Jurkat, Clone E6-1 (cell line): ENCODE measurements at places on chromosomes 4 and X.

DNA sequence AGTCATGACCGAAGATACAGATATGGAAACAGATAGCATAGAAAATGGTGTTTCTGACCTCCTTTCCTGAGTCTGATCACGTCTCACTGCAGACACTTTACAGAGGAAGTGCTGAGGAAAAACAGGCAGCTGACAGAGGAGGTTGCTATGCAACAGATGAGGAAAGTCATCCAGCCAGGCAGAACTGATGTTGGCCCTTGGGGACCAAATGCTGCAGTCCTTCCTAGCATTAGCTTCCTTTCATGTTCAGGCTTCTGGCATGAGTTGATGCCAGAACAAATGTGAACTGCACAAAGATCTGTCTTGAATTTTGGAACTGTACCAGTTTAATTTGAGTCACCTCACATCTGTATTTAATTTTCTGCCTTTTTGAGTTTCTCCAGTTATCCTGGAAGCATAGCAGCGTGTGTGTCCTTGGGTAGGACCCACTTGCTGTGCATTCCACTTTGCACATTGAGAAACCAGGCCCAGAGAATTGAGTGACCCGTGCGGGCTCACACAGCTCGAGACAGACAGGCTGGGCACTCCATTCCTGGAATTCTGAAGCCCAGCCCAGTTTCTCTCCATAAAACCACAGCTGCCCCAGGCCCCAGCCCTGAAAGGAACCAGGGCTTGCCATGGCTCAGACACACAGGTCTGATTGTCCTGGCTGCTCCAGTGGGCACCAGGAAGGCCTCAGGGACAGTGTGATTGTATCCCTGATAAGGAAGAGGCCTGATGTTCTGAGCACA, 1.4 kb upstream of the MAGED1 start:
- DNase-seq = no peak

GRCh38 chr4:185016946-185017758, 1.1 kb upstream of the HELT start:
- no peak for DNase-seq

DNA sequence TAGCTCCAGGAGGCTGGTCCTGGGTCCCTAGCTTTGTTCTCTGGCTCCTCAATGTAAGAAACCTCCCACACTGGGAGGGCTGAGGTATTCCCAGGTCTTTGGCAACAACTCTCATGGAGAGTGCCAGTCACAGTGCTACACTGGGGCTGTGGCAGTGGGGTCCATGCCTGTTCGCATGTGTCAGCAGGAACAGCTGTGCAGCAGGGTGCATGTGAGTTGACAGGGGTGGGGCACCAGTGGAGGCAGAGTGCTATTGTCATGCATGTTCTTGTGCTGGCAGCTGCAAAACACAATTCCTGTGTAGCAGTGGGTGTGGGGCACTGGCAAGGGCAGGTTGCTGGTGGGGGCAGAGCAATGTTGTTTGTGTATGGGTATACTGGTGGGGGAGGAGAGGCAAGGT, 246.0 kb downstream of the CXXC4 start:
- no peak for DNase-seq

- DNase-seq = no peak
Measured at GRCh38 chr4:153093802-153094201, 110.4 kb upstream of the TRIM2 start.

GRCh38 chrX:23478056-23478455, 143.4 kb downstream of the PTCHD1 start:
- DNase-seq = no peak

DNA sequence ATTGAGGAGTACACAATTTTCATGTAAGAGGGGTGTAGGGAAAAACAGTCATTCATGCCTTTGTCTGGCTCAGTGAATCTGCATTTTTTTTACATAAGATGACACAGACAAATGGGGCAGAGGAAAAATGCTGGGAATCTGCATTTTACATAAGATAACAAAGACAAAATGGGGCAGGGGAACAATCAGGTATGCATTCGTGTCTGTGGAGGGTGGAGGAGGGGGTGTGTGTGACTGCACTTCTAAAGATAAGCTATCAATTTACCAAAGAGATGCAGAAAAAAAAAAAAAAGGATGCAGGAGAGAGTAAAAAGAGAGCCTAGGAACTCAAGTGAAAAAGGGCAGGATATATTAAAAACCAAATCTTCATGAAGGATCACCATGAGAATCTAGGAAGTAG, 637.4 kb downstream of the ZNF674 start:
- DNase-seq = no peak

GRCh38 chr4:13543839-13544605, at the start of gene NKX3-2:
NKX3-2 (minus strand) TSS chr4:13544508; CDS start chr4:13544414, 94 bp downstream.
- DNase-seq = no peak

- no peak for DNase-seq
Measured at GRCh38 chrX:84469226-84469625, 33.0 kb downstream of the HDX start.

- DNase-seq = no peak
Measured at GRCh38 chr4:112894951-112895350, 154.5 kb upstream of the ANK2 start.

DNA sequence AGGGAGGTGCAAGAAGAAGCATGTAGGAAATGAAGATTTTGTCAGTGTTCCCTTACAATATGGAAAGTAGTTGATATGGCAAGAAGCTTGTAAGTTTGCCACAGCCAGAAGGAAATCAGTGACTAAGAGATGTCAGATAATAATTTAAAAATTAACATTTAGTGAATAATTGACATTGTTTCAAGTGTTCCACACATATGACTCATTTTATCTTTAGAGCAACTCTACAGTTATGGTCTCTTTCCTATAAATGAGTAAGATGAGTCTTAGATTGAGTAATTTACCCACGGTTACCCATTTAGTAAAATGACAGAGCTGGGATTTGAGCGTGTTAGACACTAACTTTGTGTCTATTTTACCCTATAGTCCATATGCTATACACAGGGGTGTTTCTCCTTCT, 300.3 kb upstream of the IRS4 start:
- no peak for DNase-seq

- DNase-seq = peak; percentile 43
Measured at GRCh38 chr4:3880615-3881120, 114.5 kb downstream of the ADRA2C start.

DNA sequence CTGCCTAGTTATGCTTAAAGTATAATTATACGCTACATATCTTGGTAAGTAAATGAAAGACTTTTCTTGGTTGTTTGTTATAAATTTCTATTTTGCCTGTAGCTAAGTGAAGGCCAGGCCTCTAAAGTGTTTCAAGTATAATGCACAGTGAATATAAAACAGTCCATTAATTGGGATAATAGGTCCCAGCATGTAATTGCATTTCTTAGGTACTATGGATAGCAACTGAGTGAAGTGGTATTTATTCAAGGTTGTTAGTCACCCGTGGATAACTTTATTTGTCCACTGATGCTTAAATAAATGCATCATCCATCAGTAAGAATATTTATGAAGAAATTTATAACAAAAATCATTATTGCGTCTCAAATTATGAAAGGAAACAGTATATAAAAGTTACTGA, 59.1 kb downstream of the TEX13C start:
- no peak for DNase-seq

- DNase-seq = peak; percentile 84
Measured at GRCh38 chrX:154712781-154713740, 37.8 kb downstream of the GAB3 start.

GRCh38 chrX:8864161-8864560, 63.0 kb upstream of the FAM9A start:
- DNase-seq = no peak

GRCh38 chr4:8600686-8601085, 8.1 kb downstream of the CPZ start:
- DNase-seq = no peak

DNA sequence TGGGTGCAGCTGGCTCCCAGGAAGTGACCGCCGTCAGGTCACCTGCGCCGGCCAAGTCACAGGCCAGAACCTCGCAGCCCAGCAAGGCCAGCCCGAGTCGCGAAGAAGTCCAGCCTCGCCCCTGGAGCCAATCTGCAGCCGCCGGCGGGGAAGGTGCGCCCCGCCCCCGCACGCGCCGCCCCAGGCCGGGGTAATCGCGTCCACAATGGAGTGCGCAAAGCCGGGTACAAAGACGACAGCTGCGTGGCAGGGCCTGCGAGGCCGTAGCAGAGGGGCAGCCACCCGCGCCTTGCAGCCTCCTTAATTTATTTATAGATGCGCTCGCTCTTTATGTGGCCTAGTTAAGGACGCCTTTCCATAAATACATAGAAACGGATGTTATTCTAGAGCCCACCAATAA, 139.4 kb upstream of the CPEB2 start:
- no peak for DNase-seq
